GM12865 (cell line): ENCODE measurements at places on chromosomes 3 and 15.

- DNase-seq, result peak; percentile 56
Observed at GRCh38 chr15:81948751-81949150, 97.1 kb downstream of the MEX3B start.

- peak; percentile 59 for DNase-seq
Observed at GRCh38 chr3:142931222-142931621, 32.3 kb downstream of the PAQR9 start.

GRCh38 chr3:134846911-134847317 is 51.9 kb downstream of the EPHB1 start:
- DNase-seq, result no peak

DNA sequence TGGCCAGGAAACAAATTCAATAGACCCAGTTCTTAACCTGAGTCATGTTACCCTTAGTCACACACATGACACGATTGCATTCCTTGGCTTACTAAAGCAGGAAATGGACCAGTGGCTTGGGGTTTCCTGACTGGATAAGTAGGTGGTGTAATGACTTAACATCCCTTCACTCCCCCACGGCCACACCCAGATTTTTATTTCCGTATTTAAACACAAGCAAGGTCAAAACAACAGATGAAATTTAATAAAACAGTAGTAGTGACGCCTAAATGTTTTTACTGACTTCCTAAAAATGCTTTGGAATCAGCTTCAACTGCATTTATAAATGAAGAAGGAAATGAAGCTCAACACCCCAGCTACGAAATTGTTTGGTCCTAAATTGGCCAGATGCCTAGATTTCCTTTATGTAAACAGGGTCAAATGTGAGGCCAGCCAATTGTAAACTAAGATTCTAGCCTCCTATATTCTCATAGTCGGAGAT is 324.3 kb downstream of the CHST2 start:
- DNase-seq, result peak; percentile 55

GRCh38 chr3:155252535-155252934 is 40.9 kb downstream of the STRIT1 start:
- DNase-seq, result no peak

DNA sequence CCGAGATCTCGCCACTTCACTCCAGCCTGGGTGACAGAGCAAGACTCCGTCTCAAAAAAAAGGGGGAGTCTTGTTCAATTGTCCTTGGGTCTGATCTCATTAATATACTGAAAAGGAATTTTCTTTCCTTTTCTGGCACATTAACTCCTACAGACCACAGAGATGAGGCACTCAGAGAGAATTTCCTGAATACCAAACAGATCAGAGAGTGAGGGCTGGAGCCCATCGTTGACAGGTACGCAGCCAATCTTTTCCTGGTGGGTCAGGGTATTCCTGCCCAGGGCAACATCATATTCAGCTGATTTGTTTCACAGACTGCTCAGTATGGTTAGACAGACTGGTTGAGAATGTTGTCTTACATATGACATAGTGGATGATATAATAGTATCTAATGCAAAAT is 82.8 kb upstream of the TNFSF10 start:
- DNase-seq, result no peak

GRCh38 chr3:9866639-9867038 is 13.4 kb downstream of the CIDEC start:
- no peak for DNase-seq

GRCh38 chr15:55221090-55222011 is 24.6 kb upstream of the RSL24D1 start:
- DNase-seq, result peak; percentile 57
